Right ventricle myocardium superior (tissue), 1 donor: ENCODE measurements at places on chromosomes 7 and 10. TPM values are rescaled to one million over a fixed set of nuclear protein-coding genes. Genes with fewer than 3 reads are reported as not detected.

The NUDT13 gene
- 4.1 TPM for total RNA-seq

The FOXI2 gene
- not detected for total RNA-seq

The OR6V1 gene
- not detected for total RNA-seq

The EPO gene
- not detected for total RNA-seq

The AGFG2 gene
- 19.8 TPM for total RNA-seq

The CHCHD2 gene
- 474 TPM for total RNA-seq

The CTNNA3 gene
- 129 TPM for total RNA-seq

The DNTT gene
- total RNA-seq = not detected

The UPK3BL1 gene
- total RNA-seq = 12.2 TPM

The GRIFIN gene
- total RNA-seq = not detected

The SCART1 gene
- total RNA-seq = 0.51 TPM

The THSD7A gene
- 0.70 TPM for total RNA-seq

The STEAP2 gene
- total RNA-seq = 10.5 TPM

DNA sequence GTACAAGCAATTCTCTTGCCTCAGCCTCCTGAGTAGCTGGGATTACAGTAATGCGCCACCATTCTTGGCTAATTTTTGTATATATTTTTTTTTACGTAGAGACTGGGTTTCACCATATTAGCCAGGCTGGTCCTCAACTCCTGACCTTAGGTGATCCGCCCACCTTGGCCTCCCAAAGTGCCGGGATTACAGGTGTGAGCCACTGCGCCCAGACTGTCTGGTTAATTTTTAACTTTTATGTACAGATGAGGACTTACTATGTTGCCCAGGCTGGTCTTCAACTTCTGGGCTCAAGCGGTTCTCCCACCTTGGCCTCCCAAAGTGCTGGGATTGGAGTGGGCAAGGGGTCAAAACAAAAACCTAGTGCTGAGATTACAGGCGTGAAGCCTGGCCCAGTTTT is 101.8 kb downstream of the JMJD1C start:
- no peak for DNase-seq

DNA sequence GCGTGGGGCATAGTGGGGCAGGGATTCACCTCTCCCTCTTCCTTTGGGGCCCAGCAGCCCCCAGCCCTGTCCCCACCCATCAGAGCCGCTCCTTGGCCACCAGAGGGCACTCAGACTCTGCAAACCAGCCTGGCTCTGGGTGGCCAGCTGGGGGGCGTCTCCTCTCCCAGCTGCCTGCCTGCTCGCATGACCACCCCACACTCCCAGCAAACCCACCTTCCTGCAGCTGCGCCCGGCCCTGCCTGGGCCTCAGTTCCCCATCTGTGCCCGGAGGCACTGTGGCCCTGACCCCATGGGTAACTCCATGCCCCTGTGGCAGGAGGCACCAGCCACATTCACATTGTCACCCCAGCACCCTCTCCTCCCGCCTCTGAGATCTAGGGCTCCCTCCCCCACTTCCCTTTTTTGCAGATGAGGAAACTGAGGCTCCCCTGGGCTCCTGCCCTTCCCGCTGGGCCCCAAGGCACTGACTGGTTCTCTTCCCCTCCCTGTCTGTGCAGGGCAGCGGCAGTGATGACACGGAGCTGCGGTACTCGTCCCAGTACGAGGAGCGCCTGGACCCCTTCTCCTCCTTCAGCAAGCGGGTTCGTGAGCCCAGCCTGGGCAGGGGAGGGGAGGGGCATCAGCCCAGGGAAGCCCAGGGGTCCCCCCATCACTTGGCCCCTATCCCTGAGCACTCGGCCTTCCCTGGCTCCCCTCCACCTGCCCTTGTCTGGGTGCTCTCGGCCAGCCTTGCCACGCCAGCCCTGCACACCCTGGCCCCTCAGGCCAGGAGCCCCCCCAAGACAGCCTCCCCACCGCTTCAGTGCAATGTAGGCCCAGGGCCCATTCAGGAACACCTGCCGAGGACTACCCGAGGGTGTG is 6.9 kb upstream of the SH2B2 start:
- DNase-seq = peak; percentile 61

DNA sequence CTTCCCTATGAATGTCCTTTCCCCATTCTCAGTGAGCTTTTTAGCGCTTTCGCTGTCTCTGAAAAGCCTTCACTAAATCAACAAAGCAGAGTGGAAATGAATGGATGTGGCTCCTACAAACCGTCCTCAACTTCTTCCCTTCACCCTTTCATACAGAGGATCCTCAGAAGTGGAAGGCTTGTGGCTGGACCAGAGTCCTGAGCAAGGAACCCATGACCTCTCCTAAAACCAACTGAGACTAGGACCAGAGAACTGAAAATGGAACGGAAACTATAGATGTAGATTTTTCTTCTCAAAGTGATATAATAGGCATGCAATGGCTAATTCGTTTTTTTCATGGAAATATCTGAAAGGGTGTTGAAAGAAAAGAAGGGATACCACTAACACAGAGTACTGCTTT is 122.5 kb downstream of the LHFPL3 start:
- no peak for DNase-seq

- peak; percentile 45 for DNase-seq
These were observed 10.0 kb upstream of the PCGF5 start for GRCh38 chr10:91210435-91210834.

DNA sequence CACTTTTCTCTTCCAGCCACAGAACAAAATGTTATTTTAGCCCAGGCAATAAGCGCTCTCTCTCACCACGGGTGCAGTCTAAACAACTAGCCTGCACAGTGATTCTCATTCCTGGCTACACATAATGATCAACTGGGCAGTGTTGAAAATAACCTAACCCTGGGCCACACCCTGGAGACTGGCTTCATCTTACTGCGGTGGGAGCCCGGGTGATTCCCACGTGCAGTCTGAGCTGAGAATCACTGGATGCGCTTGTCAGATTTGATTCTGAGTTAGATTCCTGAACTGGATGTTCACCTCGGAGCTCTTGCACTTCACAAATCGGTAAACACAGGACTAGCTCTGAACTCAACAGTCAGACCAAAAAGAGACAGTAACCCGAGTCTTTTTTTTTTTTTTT is 14.9 kb downstream of the ZC3HAV1 start:
- no peak for DNase-seq

- DNase-seq = no peak
These were observed 23.0 kb upstream of the TEX47 start for GRCh38 chr7:88818552-88818951.

GRCh38 chr7:117995850-117996650 is 122.8 kb upstream of the CTTNBP2 start:
- no peak for DNase-seq

- no peak for DNase-seq
These were observed 53.6 kb upstream of the DNAAF5 start for GRCh38 chr7:672891-673290.

- DNase-seq = no peak
These were observed 31.9 kb upstream of the LRRC4 start for GRCh38 chr7:128063088-128063487.

DNA sequence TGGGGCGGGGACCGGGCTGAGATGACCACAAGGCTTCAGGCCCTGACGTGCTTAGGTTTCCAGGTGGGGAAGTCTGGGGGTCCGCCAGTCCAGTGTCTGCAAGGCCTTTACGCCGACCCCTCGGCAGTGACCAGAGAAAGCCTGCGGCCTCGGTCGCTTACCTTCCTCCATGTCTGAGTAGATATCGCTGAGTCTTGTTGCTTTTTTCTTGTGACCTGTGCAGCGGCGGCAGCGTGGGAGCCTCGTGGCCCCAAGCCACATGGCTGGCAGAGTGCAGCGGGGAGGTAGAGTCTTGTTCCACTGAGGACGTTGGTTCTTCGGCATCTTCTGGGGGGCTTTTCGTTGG is 329 bp downstream of the NOLC1 start:
- DNase-seq = no peak

GRCh38 chr10:22649994-22650393 is 64.4 kb downstream of the PIP4K2A start:
- DNase-seq = no peak

- DNase-seq = no peak
These were observed 1.6 kb downstream of the VSTM4 start for GRCh38 chr10:49113741-49114141.

GRCh38 chr10:132951926-132952325 is 9.6 kb upstream of the CFAP46 start:
- DNase-seq = no peak

DNA sequence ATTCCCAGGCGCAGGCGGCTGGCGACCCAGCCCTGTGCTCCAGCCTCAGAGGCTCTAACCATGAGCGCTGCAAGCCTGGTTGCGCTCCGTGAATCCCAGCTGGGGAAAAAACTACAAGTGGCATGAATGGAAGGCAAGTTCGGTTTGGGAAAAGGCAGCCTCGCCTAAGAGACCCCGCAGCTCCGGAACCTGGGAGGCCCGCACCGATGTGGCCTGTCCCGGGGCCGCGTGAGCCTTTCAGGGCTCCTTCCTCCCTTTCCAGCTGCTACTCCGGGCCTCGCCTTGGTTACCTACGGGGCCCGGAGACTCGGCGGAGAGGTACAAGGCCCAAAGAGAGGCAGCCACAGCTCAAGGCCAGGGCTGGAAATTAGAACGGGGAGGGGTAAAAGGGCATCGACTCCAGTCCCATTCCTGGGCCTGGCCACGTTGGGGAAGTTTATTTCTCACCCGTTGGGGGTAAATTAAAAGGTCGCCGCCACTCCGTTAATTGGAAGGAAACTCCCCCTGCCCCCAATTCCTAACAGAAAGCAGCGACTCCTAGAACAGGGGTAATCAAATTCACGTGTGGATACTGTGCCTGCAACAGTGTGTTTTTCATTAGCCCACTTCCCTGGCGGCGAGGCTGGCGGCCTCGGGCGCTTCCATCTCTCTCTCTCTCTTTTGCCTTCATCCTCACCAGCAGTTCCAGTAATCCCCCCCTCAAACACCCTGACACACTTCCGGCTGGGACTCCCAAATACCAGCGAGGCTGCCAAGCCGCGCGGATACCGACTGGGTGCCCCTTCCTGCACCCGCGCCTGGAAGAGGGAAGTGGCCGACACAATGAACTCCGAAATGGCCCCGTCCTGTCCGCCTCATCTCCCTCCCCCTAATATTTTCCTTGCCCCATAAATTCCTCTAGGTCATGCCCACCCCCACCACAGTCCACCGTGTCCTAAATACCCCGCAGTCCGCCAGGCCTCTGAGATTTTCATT is 1.5 kb upstream of the HOXA9 start:
- DNase-seq = peak; percentile 35

GRCh38 chr7:154735766-154736165 is 267.2 kb downstream of the PAXIP1 start:
- DNase-seq = no peak

DNA sequence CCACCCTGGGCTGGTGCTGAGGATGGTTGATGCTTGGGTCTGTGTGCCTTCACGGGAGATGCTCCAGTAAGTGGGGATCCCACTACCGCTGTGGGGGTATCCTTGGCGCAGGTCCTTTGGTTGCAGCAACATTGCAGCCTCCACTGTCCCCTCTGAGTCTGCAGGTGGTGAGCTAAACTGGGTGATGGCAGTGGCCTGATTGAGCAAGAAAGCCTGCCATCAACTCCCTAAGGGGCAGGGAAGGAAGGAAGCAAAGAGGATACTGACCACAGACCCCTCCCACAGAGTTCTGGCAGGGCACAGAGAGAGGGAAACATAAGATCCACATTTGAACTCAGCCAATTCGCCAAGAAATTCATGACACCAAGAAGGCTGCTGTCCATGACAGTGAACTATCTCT is 43.2 kb downstream of the MYO1G start:
- no peak for DNase-seq

DNA sequence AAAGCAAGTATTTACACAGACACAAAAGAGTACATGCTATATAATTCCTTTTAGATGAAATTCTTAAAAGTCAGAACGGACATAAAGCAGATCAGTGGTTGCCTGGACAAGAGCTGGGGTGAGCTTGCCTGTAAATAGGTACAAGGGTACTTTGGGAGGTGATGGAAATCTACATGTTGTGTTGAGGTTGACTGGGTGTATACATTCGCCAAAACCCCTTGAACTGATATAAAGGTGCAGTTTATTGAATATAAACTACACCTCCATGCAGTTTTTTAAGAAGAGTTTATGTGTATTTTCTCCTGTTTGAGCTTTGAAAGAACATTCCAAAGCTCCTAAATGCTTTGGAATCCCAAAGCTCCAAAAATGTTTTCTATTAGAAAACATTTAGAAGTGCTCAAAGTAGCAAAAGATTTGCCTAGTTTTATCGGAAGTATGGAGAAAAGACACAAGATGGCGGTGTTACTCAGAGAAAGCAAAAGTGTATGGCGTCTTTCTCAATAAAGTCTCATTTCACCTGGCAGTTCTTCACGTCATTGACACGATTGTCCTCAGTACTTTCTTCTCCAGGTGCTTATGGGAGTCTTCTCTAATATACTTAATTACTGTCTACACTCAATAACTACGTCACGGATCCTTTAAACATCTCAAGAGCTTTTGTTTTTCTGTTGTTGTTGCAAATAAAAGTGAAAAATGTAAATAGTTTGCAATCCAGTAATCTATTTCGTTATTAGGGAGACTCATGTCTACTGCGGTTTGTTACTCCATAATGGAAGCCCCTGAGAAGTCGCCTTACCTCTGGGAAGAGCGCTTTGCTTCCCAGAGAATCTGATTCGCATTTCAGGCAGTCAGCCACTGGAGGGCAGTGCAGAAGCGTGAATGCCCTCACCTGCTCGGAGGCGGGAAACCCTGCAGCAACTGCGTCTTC is 14.7 kb upstream of the SEC61G start:
- DNase-seq = peak; percentile 85
